ENCODE measurements at places on chromosomes 7 and 10. TPM values are rescaled to one million over a fixed set of nuclear protein-coding genes. Genes with fewer than 3 reads are reported as not detected.

Gene LMOD2
- total RNA-seq: not detected

Gene CDNF
- 2.3 TPM for total RNA-seq

Gene OR9A2
- total RNA-seq: not detected

Gene SH2B2
- total RNA-seq: 11.5 TPM

Gene LRRC4
- 15.9 TPM for total RNA-seq

Gene CCL24
- total RNA-seq: not detected

Gene GNAT3
- not detected for total RNA-seq

Gene HOXA6
- total RNA-seq: not detected

DNA sequence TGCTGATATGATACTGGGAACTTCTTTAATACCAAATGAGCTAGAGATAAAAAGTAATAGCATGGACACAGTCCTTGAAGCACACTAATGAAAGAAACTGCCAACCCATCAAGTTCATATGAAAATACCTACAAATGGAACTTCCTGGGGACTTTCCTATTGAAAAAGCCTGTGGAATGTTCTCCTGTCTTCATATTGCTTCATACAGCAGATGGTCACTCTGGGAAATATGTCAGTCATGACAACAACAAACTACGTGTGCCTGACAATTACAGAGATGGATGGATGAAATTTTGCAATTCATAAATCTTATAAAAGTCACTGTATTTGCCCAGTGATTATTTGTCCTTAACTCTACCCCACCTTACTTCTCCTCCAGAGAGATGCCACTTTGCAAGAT is 106.6 kb upstream of the COL1A2 start:
- H3K27me3 ChIP-seq: peaks cover 7% of the 10 kb centered on the region
- no peak for DNase-seq
- H3K36me3 ChIP-seq: no peaks in the 10 kb centered on the region
- H3K27ac ChIP-seq: no peak overlapping the region
- no peak overlapping the region for H3K4me3 ChIP-seq

DNA sequence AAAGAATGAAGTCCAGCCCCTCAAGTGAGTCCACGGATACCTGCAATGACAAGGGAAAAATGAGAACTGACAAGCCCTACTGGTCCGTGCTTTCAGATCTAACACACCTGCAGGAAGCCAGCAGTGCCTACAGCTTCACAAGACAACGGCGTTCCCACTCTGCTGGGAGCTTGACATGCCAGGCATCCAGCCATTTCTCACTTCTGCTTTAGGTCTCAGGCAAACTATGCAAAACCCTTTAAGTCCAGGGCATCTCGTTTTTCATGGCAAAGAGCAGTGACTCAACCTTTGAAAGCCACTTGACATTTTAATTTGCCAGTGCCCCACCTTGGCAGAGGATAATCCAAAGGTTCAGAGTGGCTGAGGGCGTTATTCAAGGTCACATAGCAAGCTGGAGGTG is 49.1 kb upstream of the GPAM start:
- H3K36me3 ChIP-seq: no peaks in the 10 kb centered on the region
- H3K4me3 ChIP-seq: no peak overlapping the region
- H3K27ac ChIP-seq: no peak overlapping the region

- peak within 1 kb of the TSS; percentile 89 for H3K4me3 ChIP-seq
- peaks cover 39% of the 10 kb centered on the region for H3K4me1 ChIP-seq
- peak within 1 kb of the TSS; percentile 87 for H3K27ac ChIP-seq
- H3K27me3 ChIP-seq: peaks cover 8% of the 10 kb centered on the region
- peaks cover 3% of the 10 kb centered on the region for H3K36me3 ChIP-seq
These were observed at the start of gene SPOCK2 for GRCh38 chr10:72087969-72088888. TSS of gene SPOCK2 (minus strand) at chr10:72088551. CDS start at chr10:72088328, 223 bp downstream.

GRCh38 chr7:44985900-44986217 is 7.0 kb upstream of the MYO1G start:
- H3K4me1 ChIP-seq: peaks cover 37% of the 10 kb centered on the region
- H3K36me3 ChIP-seq: peaks cover 11% of the 10 kb centered on the region
- no peaks in the 10 kb centered on the region for H3K27me3 ChIP-seq
- peak overlapping the region; percentile 95 for H3K4me3 ChIP-seq
- DNase-seq: no peak

GRCh38 chr10:84333864-84334451 is 5.6 kb downstream of the CCSER2 start:
- no peak overlapping the region for H3K27ac ChIP-seq
- H3K4me3 ChIP-seq: no peak overlapping the region
- no peak for DNase-seq
- H3K27me3 ChIP-seq: no peaks in the 10 kb centered on the region
- no peaks in the 10 kb centered on the region for H3K36me3 ChIP-seq
- peaks cover 32% of the 10 kb centered on the region for H3K4me1 ChIP-seq

- H3K4me3 ChIP-seq: no peak overlapping the region
- H3K36me3 ChIP-seq: no peaks in the 10 kb centered on the region
- H3K4me1 ChIP-seq: no peaks in the 10 kb centered on the region
- DNase-seq: no peak
These were observed 34.8 kb upstream of the BICC1 start for GRCh38 chr10:58477902-58478301.

- no peak overlapping the region for H3K27ac ChIP-seq
- no peak overlapping the region for H3K4me3 ChIP-seq
- no peak for DNase-seq
- no peaks in the 10 kb centered on the region for H3K4me1 ChIP-seq
These were observed 1.8 kb downstream of the CPXM2 start for GRCh38 chr10:123889821-123890220.

- H3K36me3 ChIP-seq: no peaks in the 10 kb centered on the region
- no peak overlapping the region for H3K27ac ChIP-seq
- H3K4me3 ChIP-seq: no peak overlapping the region
These were observed 101.4 kb downstream of the PPP1R17 start for GRCh38 chr7:31788445-31788844.

DNA sequence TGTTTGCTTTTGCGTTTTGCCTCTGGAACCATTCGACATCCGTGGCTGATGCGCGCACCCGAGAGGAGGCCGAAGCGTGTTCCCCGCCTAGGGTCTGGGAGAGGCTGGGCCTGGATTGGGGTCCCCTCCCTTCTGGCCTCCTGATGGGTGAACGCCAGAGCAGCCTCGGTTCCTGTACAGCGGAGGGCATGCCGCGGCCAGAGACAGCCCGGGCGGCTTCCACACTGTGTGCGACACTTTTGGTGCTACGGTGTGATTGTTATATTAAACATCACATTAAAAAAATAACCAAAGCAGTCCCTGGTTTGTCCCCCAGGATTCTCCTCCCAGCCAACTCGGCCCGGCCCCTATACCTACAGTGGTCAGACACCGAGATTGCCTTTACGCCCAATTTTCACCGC is 3.7 kb upstream of the HOXA7 start:
- H3K27ac ChIP-seq: no peak overlapping the region
- H3K27me3 ChIP-seq: peaks cover 87% of the 10 kb centered on the region
- DNase-seq: no peak
- peaks cover 5% of the 10 kb centered on the region for H3K4me1 ChIP-seq
- H3K36me3 ChIP-seq: peaks cover 1% of the 10 kb centered on the region

- DNase-seq: no peak
- H3K4me3 ChIP-seq: no peak overlapping the region
- H3K27me3 ChIP-seq: no peaks in the 10 kb centered on the region
- H3K27ac ChIP-seq: no peak overlapping the region
- H3K4me1 ChIP-seq: no peaks in the 10 kb centered on the region
These were observed 266.6 kb downstream of the DNAJB9 start for GRCh38 chr7:108836256-108836655.

GRCh38 chr10:106565546-106565945 is 599.0 kb downstream of the SORCS1 start:
- H3K4me3 ChIP-seq: no peak overlapping the region
- H3K4me1 ChIP-seq: no peaks in the 10 kb centered on the region
- H3K27me3 ChIP-seq: no peaks in the 10 kb centered on the region
- H3K27ac ChIP-seq: no peak overlapping the region
- no peak for DNase-seq

- no peak overlapping the region for H3K4me3 ChIP-seq
- DNase-seq: no peak
- no peak overlapping the region for H3K27ac ChIP-seq
- H3K27me3 ChIP-seq: peaks cover 14% of the 10 kb centered on the region
- no peaks in the 10 kb centered on the region for H3K4me1 ChIP-seq
These were observed 311.1 kb downstream of the HPSE2 start for GRCh38 chr10:98924526-98924925.

DNA sequence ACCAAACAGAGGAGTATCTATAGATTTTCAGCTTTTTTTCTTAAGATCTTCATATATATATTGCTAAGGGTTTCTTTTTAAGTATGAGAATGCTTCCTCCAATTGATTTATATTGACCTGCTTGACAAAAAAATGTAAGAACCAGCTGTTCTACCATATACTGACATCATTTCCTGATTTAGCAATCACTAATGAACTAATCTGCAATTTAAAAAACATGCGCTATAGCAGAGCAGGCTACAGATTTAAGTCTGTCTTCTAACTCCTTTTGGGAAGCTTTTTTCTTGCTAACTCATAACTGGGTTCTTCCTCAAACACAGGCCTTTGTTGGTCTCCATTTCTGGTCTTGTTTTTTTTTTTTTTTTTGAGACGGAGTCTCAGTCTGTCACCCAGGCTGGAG is 33.2 kb downstream of the ABCC2 start:
- no peak overlapping the region for H3K27ac ChIP-seq
- no peak for DNase-seq
- no peaks in the 10 kb centered on the region for H3K36me3 ChIP-seq
- no peaks in the 10 kb centered on the region for H3K27me3 ChIP-seq
- no peak overlapping the region for H3K4me3 ChIP-seq

DNA sequence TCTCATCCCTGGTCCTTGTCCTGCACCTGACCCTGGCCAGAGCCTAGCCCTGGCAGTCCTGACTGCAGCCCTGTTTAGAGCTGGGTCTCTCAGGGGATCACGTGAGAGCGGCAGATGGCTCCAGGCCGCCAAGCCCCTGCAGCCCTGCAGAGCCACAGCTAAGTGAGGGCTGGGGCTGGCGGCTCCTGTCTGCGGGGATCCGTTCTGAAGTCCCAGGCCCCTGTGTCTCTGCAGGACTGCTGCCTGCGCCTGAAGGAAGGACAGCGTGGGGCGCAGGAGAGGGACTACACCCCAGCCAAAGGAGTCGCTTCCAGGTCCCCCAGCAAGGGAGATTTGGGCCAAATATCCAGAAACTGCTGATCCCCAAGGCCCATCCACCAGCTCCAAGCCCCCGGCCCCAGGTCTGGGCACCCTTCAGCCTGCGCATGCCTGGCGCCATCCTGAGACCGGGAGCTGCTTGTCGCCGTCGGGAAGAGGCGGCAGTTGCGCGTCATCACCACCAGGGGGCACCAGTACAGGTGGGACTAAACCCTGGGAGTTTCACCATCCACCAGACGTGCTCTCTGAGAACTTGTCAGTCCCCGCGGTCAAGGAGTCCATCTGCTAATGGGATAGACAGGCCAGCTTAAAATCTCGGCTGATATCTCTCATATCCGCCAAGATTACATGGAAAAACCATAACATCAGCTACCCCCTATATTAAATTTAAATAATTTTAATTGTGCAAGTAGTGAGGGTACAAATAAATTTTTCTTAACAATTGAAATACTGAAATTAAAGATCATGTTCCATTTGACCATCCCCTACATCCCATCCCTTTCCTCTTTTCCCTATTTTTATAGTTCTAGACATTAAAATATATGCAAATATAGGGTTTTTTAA is 25.1 kb upstream of the GHRHR start:
- H3K36me3 ChIP-seq: no peaks in the 10 kb centered on the region
- H3K4me1 ChIP-seq: peaks cover 6% of the 10 kb centered on the region
- peaks cover 31% of the 10 kb centered on the region for H3K27me3 ChIP-seq
- H3K4me3 ChIP-seq: peak overlapping the region; percentile 46
- peak overlapping the region; percentile 71 for H3K27ac ChIP-seq

DNA sequence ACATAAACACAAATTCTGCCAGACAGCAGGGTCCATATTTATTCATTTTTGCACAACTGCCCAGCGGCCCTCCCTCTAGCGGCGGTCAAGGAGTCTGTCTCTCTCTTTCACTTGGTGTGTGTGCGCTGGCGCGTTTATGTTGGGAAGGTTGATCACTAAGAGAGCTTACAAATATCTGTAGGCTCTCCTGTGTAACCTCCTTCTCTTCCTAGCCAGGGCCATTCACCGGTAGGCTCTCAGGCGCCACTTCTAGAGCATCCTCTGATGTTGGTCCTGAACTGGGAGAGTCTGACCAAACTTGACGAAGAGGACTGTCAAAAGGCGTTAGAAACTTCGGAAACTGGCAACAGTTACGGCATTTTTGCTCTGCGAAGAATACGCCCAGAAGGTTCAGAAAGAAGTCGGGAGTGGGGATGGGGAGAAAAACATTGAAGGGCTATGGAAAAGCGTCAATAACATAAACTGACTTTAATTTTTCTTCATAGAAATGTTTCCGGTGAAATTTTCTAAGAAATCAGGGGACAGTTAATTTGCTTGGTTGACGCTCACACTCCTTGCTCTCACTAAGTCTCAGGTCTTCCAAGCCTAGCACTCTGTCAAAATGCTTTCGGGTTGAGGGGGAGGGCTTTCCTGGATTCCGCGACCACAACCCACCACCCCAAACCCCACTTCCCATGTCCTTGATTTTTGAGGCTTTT is 731.1 kb downstream of the ZWINT start:
- H3K4me1 ChIP-seq: peaks cover 14% of the 10 kb centered on the region
- H3K4me3 ChIP-seq: peak overlapping the region; percentile 82
- H3K27ac ChIP-seq: peak overlapping the region; percentile 15
- peak; percentile 27 for DNase-seq

DNA sequence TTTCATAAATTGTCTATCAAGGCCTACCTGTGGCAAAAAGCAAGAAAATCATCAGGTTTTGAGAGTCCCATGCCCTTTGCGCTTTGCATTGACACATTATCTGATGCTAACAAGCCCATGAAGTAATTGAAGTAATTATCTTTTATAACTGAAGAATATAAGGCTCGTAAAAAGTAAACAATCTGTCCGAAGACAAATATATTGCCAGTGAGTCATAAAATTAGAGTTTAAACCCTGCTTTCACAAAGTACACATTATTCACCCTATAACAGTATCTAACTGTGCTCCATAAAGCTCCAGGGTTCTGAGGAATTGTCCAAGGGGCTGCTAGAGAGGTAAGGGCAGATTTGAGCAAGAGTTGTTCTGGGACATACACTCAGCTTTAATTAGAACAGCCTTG is 102.3 kb upstream of the PPP1R3A start:
- H3K27me3 ChIP-seq: no peaks in the 10 kb centered on the region
- no peak overlapping the region for H3K4me3 ChIP-seq
- H3K36me3 ChIP-seq: no peaks in the 10 kb centered on the region
- DNase-seq: no peak

GRCh38 chr7:151131592-151132293 is 35.8 kb downstream of the GBX1 start:
- H3K27me3 ChIP-seq: peaks cover 3% of the 10 kb centered on the region
- H3K4me1 ChIP-seq: peaks cover 1% of the 10 kb centered on the region
- no peak overlapping the region for H3K27ac ChIP-seq
- no peak overlapping the region for H3K4me3 ChIP-seq

GRCh38 chr10:126226988-126227761 is 161.1 kb downstream of the ADAM12 start:
- no peak overlapping the region for H3K4me3 ChIP-seq
- H3K4me1 ChIP-seq: no peaks in the 10 kb centered on the region
- no peaks in the 10 kb centered on the region for H3K36me3 ChIP-seq
- H3K27ac ChIP-seq: no peak overlapping the region
- DNase-seq: no peak
- H3K27me3 ChIP-seq: peaks cover 41% of the 10 kb centered on the region

GRCh38 chr10:119132521-119133345 is 28.8 kb downstream of the DENND10 start:
- peaks cover 2% of the 10 kb centered on the region for H3K4me1 ChIP-seq
- H3K4me3 ChIP-seq: no peak overlapping the region
- no peaks in the 10 kb centered on the region for H3K27me3 ChIP-seq
- H3K36me3 ChIP-seq: peaks cover 32% of the 10 kb centered on the region
- no peak for DNase-seq

- peak overlapping the region; percentile 76 for H3K27ac ChIP-seq
- H3K36me3 ChIP-seq: no peaks in the 10 kb centered on the region
- no peak overlapping the region for H3K4me3 ChIP-seq
These were observed 233.9 kb downstream of the RPS24 start for GRCh38 chr10:78267598-78267997.
